Activated naive CD8-positive, alpha-beta T cell treated with anti-CD3 and anti-CD28 coated beads for 36 hours (primary cell): ENCODE measurements at places on chromosomes 6 and 20. TPM values are rescaled to one million over a fixed set of nuclear protein-coding genes. Genes with fewer than 3 reads are reported as not detected.

DNA sequence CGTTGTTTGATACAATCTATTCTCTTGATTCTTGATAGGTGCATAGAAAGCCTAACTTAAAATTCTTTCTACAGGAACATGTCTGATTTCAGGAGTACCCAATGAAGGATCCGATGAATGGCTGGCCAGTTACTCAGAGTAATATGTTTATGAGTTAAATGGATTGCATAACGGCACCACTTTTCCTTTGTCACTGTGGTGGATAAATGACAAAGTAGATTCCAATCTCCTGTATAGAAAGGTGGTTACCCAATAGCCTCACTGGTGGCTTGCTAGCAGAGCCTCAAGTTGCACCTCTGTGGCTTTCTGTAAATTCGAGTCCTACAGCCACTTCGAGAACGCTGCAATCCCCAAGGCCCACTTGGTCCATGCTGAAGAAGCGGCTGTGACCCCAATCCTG, 28.4 kb downstream of the LHFPL5 start:
- DNase-seq, result no peak
- H3K4me1 ChIP-seq, result no peaks in the 10 kb centered on the region
- no peak overlapping the region for H3K4me3 ChIP-seq
- H3K27me3 ChIP-seq, result no peaks in the 10 kb centered on the region
- H3K27ac ChIP-seq, result no peak overlapping the region

GRCh38 chr6:13287104-13287503, 41.2 kb downstream of the TBC1D7 start:
- H3K36me3 ChIP-seq, result peaks cover 61% of the 10 kb centered on the region
- no peak for DNase-seq
- H3K4me3 ChIP-seq, result no peak overlapping the region
- H3K27ac ChIP-seq, result no peak overlapping the region
- no peaks in the 10 kb centered on the region for H3K4me1 ChIP-seq

- H3K4me3 ChIP-seq, result no peak overlapping the region
- H3K27me3 ChIP-seq, result peaks cover 60% of the 10 kb centered on the region
- no peaks in the 10 kb centered on the region for H3K36me3 ChIP-seq
- DNase-seq, result no peak
- no peaks in the 10 kb centered on the region for H3K4me1 ChIP-seq
- no peak overlapping the region for H3K27ac ChIP-seq
Measured at GRCh38 chr6:168437751-168438150, 3.2 kb upstream of the SMOC2 start.

DNA sequence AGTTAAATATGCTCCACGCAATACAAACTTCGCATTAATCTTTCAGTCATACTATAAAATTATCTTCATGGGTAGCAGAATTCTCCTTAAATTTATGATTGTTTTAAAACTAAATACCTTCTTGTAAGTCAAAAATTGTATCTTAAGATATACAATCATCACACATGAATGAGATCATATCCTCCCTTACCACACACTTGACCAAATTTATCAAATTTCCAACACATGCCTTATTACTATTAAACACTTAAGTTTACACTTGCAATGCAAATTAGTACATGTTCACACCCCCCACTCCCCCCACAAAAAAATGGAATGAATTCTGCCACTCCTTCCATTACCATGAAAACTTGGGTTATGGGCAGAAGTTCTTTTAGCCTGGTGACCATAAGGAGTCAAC, 13.8 kb downstream of the RANBP9 start:
- no peak for DNase-seq
- no peaks in the 10 kb centered on the region for H3K27me3 ChIP-seq
- H3K27ac ChIP-seq, result peak overlapping the region; percentile 75
- no peak overlapping the region for H3K4me3 ChIP-seq
- peaks cover 53% of the 10 kb centered on the region for H3K4me1 ChIP-seq
- H3K36me3 ChIP-seq, result peaks cover 46% of the 10 kb centered on the region

DNA sequence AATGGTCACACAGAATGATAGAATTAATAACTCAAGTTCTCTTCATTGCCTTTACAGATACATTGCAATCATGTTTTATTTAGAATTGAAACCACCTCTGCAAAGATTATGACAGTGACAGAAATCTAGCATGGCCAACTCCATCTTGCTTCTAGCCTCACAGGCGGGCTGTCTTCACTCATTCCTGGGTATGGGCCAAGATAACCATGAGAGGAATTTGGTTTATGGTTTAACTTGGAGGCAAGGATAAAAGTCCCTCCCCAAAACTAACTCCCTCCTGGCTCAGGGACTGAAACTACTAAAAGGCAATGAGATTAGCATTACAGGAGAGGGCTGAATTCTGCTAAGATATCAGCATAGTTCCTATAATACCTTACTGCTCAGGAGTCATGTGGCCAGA, 95.2 kb upstream of the CST7 start:
- no peak overlapping the region for H3K27ac ChIP-seq
- H3K27me3 ChIP-seq, result peaks cover 7% of the 10 kb centered on the region
- H3K36me3 ChIP-seq, result no peaks in the 10 kb centered on the region
- no peak overlapping the region for H3K4me3 ChIP-seq

- no peak overlapping the region for H3K4me3 ChIP-seq
- H3K4me1 ChIP-seq, result no peaks in the 10 kb centered on the region
- no peak overlapping the region for H3K27ac ChIP-seq
- DNase-seq, result no peak
- no peaks in the 10 kb centered on the region for H3K27me3 ChIP-seq
- no peaks in the 10 kb centered on the region for H3K36me3 ChIP-seq
Measured at GRCh38 chr6:158548418-158549161, 11.3 kb upstream of the TMEM181 start.

DNA sequence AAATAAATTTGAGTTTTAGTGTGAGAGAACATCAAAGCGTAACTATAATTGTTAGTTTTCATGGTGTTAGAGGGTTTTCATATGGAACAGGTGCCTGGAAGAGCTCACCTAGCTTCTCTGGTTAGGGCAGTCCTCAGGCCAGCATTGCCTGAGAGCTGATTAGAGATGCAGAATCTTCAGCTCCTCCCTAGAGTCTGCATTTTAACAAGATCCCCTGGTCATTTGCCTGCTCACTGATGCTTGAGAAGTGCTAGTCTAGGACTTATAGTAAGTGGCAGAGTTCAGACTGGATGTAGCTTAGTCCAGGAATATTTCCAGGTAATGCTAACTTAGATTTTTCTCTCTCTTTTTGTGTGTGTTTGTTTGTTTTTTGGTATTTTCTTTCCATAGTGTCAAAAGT, 21.7 kb upstream of the SMIM26 start:
- H3K27me3 ChIP-seq, result no peaks in the 10 kb centered on the region
- peaks cover 23% of the 10 kb centered on the region for H3K36me3 ChIP-seq
- peaks cover 3% of the 10 kb centered on the region for H3K4me1 ChIP-seq
- H3K27ac ChIP-seq, result no peak overlapping the region
- H3K4me3 ChIP-seq, result no peak overlapping the region

- peaks cover 32% of the 10 kb centered on the region for H3K36me3 ChIP-seq
- no peak for DNase-seq
- H3K27me3 ChIP-seq, result no peaks in the 10 kb centered on the region
- H3K4me1 ChIP-seq, result peaks cover 4% of the 10 kb centered on the region
Measured at GRCh38 chr6:82182756-82183155, 64.8 kb downstream of the IBTK start.

- peak within 1 kb of the TSS; percentile 92 for H3K4me3 ChIP-seq
- no peaks in the 10 kb centered on the region for H3K27me3 ChIP-seq
- DNase-seq, result peak; percentile 50
- H3K36me3 ChIP-seq, result peaks cover 26% of the 10 kb centered on the region
- H3K4me1 ChIP-seq, result peaks cover 46% of the 10 kb centered on the region
- H3K27ac ChIP-seq, result peak within 1 kb of the TSS; percentile 93
Measured at GRCh38 chr6:32192608-32193039, at the start of gene GPSM3. Gene GPSM3, minus strand, starts transcription at chr6:32192643. Its CDS starts 130 bp downstream, at chr6:32192513.

- peaks cover 10% of the 10 kb centered on the region for H3K27me3 ChIP-seq
- H3K36me3 ChIP-seq, result no peaks in the 10 kb centered on the region
- no peaks in the 10 kb centered on the region for H3K4me1 ChIP-seq
- no peak for DNase-seq
- no peak overlapping the region for H3K27ac ChIP-seq
- no peak overlapping the region for H3K4me3 ChIP-seq
Measured at GRCh38 chr6:129946439-129947140, 71.8 kb upstream of the L3MBTL3 start.

DNA sequence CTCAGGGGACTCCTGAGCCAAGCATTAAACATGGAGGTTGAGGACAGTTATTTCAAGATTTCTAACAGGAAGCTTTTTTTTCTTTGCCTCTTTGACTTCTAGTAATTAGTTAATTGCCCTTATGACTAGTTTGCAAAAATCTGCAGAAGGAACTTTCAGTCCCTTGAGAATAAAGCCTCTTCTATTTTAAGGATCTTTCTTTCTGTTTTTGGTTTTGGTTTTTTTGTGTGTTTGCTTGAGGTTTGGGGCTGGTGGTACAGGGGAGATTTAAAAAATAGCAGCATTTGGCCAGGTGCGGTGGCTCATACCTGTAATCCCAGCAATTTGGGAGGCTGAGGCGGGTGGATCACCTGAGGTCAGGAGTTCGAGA, 259.3 kb downstream of the BMP7 start:
- H3K27me3 ChIP-seq, result peaks cover 38% of the 10 kb centered on the region
- H3K27ac ChIP-seq, result no peak overlapping the region
- H3K4me1 ChIP-seq, result no peaks in the 10 kb centered on the region

DNA sequence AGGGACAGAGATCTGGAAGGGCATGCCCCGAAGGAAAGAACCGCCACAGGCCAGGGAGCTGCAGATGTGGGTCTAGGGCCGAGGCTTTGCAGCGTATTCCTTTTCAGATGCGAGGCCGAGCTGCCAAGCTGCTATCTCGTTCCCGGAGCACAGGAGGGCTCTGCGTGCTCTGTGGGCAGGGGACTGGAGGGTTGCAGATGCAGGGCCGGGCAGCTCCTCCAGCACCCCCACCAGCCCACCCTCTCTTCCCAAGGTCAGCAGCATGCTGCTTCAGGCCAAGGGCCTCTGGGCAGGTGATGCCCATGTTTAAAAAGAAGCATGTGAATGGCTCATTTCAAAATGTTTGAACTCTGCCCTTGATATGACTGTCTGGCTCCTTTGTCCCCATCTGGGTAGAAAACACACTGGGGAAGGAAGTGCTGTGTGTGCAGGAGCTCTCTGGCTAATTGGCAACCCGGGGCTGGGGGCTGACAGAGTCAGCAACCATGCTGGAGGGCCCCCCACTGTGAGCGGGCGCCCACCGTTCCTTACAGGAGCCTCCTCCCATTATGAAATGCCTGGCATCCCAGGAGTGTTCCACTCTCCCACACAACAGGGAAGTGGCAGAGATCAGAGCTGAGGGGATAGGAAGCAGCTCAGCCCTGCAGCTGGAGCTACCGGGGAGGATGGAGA, 353.3 kb downstream of the ZFAND3 start:
- no peaks in the 10 kb centered on the region for H3K4me1 ChIP-seq
- no peak overlapping the region for H3K4me3 ChIP-seq
- peaks cover 4% of the 10 kb centered on the region for H3K36me3 ChIP-seq
- no peak for DNase-seq
- no peaks in the 10 kb centered on the region for H3K27me3 ChIP-seq
- no peak overlapping the region for H3K27ac ChIP-seq

DNA sequence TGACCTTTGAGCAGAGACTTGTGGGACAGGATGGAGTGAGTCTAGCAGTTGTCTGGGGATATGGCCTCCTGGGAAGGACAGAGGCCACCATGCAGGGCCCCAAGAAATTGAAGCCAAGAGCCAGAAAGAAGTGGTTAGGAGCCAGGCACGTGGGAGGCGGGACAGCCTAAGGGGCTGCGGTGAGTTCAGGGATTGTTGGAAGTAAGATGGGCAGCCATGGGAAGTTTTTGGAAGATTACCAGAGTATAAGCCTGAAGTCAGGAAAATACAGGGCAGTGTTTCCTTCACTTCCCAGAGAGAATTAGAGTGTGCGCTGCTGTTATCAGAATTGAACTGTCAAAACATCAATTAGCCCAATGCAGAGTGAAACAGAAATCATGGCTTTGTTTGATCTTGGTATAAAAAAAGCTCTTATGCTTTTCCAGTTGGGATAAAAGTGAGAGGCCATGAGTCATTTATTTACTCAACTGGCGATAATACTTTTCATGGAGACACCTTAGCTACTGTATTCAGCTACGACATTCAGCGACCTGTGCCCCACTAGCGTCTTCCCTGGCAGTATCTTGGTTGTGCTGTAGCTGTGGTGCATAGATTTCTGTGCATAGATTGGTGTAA, 66.9 kb downstream of the PHACTR2 start:
- no peak overlapping the region for H3K27ac ChIP-seq
- no peak for DNase-seq
- no peak overlapping the region for H3K4me3 ChIP-seq
- H3K27me3 ChIP-seq, result no peaks in the 10 kb centered on the region
- H3K36me3 ChIP-seq, result peaks cover 3% of the 10 kb centered on the region
- no peaks in the 10 kb centered on the region for H3K4me1 ChIP-seq

DNA sequence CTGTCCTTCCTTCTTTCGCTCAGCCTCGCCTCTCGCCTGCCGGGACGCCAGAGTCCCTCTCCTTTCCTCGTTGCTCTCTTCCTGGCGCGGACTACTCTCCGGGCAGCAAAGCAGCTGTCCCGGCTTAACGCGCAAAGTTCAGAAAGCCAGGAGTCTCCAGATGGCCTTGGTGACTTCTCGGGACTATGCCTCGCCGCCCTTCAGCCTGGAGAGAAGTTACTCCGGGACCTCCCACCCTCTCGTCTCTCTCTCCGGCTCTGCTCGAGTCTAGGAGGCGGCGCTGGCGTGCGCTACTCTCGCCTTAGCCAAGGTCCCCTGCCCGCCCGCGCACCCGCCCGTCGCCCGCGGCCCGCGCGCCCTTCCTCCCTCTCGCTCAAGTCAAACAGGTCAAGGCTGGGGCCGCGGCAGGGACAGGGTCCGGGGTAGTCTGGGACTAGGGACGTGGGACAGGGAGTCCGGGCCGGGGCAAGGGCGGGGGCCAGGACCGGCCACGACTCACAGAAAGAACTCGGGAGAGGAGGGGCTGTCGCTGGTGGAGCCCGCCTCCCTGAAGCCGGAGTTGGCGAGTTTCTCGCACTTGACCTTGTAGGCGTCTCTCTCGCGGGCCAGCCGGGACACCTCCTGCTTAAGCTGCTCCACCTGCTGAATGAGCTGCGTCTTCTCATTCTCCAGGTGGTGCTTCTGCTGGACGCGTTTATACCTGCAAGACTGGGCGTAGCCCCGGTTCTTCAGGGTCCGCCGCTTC, 1.5 kb downstream of the MAFB start:
- peaks cover 94% of the 10 kb centered on the region for H3K27me3 ChIP-seq
- no peaks in the 10 kb centered on the region for H3K36me3 ChIP-seq
- peaks cover 3% of the 10 kb centered on the region for H3K4me1 ChIP-seq

- no peak for DNase-seq
- no peaks in the 10 kb centered on the region for H3K36me3 ChIP-seq
- no peak overlapping the region for H3K27ac ChIP-seq
- peaks cover 17% of the 10 kb centered on the region for H3K27me3 ChIP-seq
- H3K4me3 ChIP-seq, result no peak overlapping the region
- H3K4me1 ChIP-seq, result peaks cover 4% of the 10 kb centered on the region
Measured at GRCh38 chr20:48527771-48528170, 300.0 kb downstream of the PREX1 start.

GRCh38 chr6:33235221-33235634, 26.9 kb downstream of the RING1 start:
- H3K4me3 ChIP-seq, result no peak overlapping the region
- H3K36me3 ChIP-seq, result no peaks in the 10 kb centered on the region
- peaks cover 12% of the 10 kb centered on the region for H3K27me3 ChIP-seq
- no peak for DNase-seq
- no peaks in the 10 kb centered on the region for H3K4me1 ChIP-seq

Gene RNASET2
- 35.8 TPM for total RNA-seq

Gene TMEM170B
- 2.2 TPM for total RNA-seq

Gene SIRPA
- 0.12 TPM for total RNA-seq

Gene TMC2
- not detected for total RNA-seq

Gene MUC22
- not detected for total RNA-seq

Gene MDFI
- not detected for total RNA-seq

Gene UBE2J1
- 28.8 TPM for total RNA-seq

Gene ZFP64
- 13.1 TPM for total RNA-seq

Gene CALHM5
- total RNA-seq, result not detected

Gene FAM209B
- not detected for total RNA-seq

Gene PRSS16
- 0.38 TPM for total RNA-seq

Gene PROKR2
- not detected for total RNA-seq

Gene PSORS1C1
- 0.19 TPM for total RNA-seq

Gene SKIC2
- total RNA-seq, result 90.9 TPM
